ENCODE measurements at places on chromosomes 2 and 18.

GRCh38 chr2:221104361-221104811 is 467.7 kb downstream of the EPHA4 start:
- peak; percentile 41 for DNase-seq

DNA sequence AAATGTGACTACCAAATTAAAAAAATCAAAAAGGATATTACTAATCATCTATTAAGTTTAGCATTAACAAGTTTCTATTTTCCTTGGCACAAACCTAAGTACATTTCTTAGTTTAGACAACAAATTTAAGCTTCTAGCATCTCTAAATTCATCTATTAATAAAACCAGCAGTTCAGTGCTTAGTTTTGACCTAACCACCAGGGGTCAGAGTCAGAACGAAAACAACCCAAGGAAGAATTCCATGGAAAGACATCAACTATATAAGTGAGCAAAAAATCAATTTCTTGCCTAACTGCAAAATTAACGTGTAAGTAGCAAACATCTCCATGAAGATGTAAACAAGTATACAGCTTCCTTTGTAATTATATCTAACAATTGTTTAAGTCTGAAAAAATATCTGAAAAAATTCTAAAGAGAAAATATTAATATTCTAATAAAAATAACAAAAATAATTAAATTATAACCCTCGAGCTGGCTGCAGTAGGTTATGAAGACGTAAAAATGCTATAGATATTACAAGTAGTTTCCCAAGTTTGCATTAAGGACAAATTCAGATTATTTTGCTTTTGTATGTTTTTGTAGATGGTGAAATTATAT is 83.7 kb downstream of the CERKL start:
- DNase-seq: peak; percentile 26

DNA sequence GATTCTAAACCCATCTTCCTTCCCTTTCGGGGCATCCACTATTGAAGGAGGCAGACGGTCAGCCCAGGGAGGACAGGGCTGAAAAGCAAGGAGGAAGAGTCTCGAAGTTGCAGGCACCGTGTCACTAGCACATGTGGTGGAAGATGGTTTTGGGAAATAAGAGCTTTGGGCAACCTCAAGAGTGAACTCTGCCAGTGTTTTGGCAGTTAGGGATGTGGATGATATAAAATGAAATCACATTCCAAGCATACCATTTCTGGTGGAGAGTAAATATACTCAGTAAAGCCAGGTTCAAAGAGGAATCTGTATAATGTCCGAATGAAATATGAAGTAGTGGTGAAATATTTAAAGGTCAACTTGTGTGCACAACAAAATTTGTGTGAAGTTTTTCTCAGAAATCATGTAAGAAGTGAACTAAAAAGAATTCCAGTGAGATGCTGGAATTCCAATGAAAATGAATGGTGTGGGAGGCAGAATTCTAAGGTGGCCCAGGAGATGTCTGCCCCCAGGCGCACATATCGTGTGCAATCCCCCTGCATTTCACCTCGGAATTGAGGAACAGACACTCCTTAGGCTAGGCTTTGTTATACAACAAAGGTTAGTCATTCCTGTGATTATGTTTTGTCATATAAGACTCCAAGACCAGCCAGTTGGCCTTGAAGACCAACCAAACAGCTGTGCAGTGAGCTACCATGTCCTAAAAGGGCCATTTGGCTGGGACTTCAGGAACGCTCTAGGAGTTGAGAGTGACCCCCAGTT is 147.1 kb downstream of the SH3BP4 start:
- DNase-seq: no peak

- no peak for DNase-seq
Observed at GRCh38 chr18:63166142-63166541, 153.4 kb downstream of the BCL2 start.

DNA sequence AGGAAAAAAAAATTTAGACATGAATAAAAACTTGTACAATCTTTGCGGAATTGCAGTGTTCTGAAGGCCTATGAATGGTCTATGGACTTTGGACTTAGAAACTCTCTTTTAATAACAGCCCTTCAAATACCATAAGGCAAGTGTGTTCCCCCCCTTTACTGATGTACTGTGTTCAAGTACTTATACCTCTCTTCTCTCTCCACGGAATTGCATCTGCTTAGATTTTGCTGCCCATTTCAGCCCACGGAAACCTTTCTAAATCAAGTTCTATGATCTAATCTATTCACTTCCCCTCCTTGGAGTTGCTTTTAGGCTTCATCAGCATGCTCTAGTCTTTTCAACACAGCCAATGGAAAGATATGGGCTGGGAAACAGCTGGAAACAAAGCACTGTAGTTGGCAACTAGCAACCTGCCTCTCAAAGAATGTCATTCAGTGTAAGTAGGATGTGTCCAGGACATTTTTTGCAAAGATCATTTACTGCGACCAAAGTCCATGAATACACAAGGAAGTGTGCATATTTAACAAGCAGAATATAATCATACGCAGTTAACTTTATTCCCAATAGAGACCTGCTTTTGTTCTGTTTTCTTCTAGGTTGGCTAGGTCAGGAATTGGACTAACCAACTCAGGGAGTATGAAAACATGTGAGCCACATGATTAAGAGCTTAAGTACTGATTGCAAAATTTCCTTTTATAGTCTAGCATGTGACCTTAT is 58.0 kb downstream of the SLC40A1 start:
- DNase-seq: no peak

GRCh38 chr2:85601771-85602475 is 575 bp downstream of the TMEM150A start:
- DNase-seq: no peak

- no peak for DNase-seq
Observed at GRCh38 chr2:233312874-233313273, 5.3 kb downstream of the SAG start.

- no peak for DNase-seq
Observed at GRCh38 chr18:73240899-73241298, 373.1 kb upstream of the NETO1 start.

DNA sequence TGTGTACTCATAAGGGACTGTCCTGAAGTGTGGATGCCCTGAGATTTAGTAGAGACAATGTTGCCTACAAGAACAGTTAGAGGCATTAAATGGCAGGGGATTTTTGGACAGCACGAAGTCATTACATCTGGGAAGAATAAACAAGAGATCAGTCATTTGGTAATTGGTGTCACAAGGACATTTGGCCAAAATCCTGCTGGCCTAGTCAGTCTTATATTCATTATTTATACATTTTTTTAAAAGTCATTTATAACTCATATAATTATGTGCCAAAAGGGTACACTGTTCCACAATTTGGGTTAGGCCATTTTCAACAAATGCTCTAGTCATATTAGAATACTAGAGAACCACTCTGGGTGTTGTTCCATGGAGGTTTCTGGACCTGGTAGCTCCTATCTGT is 104.7 kb downstream of the LRATD1 start:
- no peak for DNase-seq

- DNase-seq: no peak
Observed at GRCh38 chr2:155384555-155385123, 686.1 kb downstream of the KCNJ3 start.

- no peak for DNase-seq
Observed at GRCh38 chr2:54065411-54065810, 50.0 kb upstream of the ACYP2 start.

DNA sequence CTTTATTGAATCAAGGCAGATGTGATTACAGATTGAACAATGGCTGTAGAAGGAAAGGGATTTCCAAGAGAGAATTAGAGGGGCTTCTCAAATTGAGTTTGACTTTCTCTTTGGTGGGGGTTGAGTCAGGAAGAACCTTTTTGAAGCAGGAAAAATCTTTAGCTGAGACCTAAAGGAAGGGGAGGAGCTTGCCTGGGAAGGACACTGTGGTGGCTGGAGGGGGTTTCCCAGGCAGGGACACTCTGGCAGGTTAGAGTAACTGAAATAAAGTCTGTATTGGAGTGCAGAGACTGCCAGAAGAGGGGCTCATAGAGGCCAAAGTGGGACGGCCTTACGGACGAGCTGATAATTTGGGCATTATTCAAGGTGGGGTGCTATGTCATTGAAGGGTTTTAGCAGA is 69.3 kb downstream of the NEDD4L start:
- DNase-seq: no peak

DNA sequence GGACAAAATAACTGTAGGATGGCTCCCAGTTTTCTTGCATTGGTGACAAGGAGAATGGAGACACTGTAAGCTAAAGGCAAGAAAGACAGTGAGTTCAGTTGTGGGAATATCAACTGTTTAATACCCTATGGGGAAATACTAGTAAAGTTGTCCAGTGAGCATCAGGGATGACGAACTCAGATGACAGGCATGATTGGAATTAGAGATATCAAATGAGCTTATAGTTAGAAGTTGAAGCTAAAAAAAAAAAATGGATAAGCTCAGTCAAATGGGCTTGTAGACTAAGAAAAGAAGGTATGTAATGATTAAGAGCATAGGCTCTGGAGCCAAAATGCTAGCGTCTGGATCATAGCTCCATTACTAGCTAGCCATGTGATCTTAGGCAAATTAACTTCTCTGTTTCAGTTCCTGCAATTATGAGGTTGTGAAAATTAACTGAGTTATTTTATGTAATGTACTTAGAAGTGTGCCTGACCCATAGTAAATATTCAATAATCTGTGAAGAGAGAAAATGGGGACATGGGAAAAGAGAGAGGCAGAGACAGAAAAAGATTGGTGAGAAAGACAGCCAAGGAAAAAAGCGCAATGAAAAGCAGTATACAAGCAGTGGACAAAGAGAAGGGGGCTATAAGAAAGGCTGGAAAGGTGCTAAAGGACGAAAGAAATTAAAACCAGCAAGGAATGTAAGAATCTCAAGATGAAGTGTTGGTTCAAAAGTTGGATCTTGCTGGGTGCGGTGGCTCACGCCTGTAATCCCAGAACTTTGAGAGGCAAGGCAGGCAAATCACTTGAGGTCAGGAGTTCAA is 95.7 kb upstream of the SLC39A10 start:
- no peak for DNase-seq

GRCh38 chr2:37742286-37742685 is 70.8 kb upstream of the CDC42EP3 start:
- DNase-seq: no peak

- no peak for DNase-seq
Observed at GRCh38 chr18:31484461-31484860, 13.5 kb upstream of the DSG2 start.

DNA sequence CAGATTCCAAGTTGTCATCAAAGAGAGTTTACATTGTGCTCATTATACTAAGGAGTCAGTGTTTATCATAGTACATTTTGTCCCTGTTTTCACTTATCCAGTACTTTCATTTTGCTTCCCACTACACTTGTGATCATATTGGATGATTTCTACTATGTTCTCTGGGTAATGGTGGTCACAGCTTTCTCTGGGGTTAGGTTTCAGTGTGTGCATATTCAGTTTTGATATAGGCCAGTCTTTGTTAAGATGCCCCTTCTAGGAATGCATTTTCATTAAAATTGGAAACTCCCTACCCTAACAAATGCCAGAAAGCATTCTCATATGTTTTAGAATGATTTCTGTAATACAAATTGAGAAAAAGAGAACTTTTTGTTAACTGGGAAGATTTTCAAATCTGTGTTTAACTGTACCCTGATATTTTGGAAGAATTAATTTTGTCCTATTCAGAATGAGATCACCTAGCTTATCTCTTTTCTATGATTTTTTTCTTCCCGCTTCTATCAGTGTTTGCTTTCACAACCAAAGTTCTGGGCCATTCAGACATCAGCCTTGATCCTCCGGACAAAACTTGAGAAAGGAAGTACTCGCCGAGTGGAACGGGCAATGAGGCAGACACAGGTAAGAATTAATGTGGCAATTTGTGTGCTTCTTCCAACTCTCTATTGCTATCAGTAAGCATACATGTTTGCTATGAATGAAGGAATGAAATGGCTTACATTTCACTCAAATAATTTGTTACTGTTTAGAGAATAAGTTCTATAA is 74.6 kb downstream of the TTC27 start:
- no peak for DNase-seq

DNA sequence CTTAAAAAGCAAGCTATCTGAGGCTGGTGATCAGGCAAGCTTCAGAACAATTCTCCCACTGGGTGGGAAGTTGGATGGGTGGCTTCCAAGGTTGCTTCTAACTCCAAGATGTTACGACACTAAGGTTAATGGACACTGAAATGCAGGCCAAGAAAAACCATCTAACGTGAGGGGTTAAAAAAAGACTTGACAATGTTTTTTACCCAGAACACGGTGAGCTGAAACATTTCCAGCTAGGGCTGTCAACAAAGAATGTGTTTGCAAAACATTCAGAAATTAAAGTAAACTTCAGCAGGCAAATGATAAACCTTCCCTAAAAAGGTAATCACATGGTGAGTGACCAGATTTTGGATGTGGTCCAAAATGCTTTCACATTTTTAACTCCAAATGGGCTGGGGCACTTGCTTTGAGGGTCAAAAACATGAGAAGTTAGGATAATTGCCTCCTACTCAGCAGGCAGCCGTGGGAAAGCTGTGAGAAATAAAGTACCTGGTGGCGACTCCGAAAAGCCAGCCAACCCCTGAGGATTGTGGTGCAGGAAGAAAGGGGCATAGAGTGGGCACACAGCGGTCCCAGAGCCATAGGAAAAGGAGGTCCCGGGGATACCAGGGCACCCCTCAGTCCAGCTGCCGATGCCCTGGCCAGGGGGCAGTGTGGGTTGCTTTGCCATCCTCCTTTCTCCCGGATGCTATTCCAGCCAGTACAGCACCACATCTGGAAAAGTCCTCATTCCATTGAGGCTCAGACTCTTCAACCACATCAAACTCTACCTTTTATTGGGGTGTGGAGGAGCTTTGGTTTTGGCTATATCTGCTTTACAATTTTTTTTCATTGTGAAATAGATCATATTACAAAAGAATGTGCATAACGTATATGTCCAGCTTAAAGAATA is 90.0 kb upstream of the ATL2 start:
- DNase-seq: no peak

DNA sequence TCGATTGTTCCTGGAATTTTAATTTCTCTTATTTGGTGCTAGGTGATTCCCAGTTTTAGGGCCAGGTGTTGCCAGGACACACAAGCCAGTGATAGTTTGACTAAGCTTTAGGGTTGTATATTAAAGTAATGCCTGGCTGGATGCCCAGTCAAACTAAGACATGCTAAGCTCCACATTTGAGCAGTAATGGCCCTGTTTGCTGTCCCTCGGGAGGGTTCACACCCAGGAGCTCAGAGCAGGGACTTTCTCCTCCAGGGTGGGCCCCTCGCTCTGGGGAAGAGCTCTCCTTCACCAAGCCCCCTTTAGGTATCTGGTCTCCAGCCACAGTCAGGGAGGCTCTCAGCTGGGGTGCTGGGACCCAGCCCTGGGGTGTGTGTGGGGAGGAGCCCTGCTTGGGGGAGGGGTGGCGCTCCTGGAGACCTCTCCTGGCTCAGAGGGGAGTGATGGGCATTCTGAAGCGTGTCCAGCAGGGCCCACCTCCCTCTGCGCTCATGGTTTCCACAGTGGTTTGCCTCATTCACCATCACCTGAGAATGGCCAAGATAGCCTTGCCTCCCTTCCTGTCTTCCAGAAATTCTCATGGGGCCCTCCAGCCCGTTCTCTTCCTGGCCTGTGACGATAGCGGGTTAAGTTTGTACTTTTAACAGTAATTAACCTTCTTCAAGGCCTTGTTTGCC is 31.7 kb downstream of the INPP4A start:
- no peak for DNase-seq

DNA sequence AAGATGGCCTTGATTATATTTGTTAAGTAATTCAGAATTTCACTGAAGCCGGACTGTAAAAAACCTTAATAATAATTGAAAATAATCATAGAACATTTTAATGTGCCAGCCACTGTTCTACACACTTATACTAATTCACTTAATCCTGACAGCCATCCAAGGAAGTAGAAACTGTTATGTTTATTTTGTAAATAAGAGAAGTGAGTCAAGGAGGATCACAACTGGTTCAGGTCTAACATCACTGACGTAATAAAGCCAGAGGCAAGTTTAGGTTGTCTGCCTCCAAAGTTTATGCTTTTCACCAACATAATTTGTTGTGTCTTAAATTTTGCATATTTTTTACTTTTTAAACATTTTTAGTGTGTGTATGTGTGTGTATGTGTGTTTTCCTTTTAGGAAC is 436.1 kb downstream of the LRRTM4 start:
- no peak for DNase-seq
